Kidney capillary endothelial cell (primary cell): ENCODE measurements at places on chromosomes 12 and 14.

GRCh38 chr12:77133566-77133965 is 68.2 kb upstream of the E2F7 start:
- no peak for DNase-seq

- no peak for DNase-seq
These were observed 4.6 kb upstream of the SELPLG start for GRCh38 chr12:108638141-108638827.

DNA sequence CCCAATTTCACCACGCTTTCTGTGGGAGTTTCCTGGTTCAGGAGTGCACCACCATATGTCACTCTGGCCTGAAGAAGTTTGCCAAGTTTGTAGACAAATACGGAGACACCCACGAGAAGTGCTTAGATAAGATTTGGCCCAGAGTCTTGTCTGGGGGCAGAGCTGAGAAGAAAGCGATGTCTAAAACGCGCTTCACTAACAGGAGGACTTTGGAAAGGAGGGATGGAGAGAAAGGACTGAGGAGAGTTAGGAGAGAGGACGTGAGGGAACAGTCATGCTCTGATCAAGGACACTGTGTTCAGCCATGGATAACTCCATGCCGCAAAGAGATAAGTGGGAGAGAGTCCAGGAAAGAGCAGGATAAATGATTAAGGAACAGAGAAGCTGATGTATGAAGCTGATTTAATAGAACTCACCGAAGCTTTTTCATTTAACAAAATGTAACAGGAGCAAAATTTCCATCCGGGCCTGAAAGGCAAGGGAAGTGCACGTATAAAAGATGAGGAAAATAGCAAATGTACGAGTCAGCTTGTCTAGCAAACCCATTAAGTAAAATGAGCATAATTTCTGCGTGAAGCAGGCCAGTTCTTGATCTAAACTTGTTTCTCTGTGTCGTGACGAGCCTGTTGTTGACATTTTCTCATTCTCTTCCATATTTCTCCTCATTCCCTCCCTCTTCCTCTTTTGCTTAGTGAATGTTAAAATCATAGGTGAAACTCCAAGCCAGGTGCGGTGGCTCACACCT is 23.4 kb upstream of the MAP3K9 start:
- no peak for DNase-seq

DNA sequence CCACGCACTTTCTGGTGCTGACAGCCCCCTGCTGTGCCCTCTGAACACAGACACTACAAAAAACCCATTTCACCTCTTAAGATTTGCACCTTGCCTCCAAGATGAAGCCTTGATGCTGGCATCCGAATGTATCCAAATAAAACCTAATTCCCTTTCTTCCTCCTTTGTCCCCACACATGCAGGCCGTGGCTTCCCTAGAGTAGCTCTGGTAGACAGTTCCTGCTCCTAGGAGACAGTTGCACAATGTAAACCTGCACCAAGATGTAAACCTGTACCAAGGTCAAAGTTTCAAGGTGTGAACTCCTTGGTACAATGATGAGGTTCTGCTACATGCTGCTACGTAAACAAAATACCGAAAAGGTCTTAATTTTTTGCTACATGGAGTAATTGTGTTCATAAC is 625 bp upstream of the ABHD12B start:
- no peak for DNase-seq

DNA sequence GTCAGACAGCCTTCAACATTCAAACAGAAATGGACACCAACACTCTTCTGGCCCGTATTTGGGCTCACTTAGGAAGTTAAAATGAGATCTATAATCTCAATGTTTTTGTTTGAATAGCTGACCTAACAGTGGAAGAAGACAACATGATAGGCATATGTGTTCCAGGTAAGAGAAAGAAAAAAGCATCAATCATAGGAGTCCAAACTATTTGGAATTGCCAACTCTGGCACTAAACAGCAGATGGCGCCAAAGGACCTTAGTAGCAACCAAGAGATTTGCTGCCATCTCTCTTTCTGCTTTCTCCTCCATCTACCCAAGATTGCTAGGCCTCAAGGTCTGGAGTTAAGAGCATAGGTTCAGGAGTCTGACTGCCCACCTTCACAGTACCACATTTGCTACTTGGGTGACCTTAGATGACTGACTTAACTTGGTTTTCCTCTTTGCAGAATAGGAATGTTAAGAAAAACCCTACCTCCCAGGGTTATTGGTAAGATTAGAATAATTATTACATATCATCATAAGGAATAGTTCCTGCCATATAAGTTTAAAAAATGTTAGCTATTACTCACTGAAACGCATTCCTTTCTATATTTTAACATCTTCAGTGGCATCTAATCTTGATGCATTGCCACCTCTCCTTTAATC is 30.2 kb downstream of the PEX5 start:
- peak; percentile 70 for DNase-seq

GRCh38 chr14:59331217-59331616 is 134.0 kb downstream of the GPR135 start:
- DNase-seq = no peak

GRCh38 chr12:7154901-7155470 is 24.8 kb downstream of the CLSTN3 start:
- no peak for DNase-seq

DNA sequence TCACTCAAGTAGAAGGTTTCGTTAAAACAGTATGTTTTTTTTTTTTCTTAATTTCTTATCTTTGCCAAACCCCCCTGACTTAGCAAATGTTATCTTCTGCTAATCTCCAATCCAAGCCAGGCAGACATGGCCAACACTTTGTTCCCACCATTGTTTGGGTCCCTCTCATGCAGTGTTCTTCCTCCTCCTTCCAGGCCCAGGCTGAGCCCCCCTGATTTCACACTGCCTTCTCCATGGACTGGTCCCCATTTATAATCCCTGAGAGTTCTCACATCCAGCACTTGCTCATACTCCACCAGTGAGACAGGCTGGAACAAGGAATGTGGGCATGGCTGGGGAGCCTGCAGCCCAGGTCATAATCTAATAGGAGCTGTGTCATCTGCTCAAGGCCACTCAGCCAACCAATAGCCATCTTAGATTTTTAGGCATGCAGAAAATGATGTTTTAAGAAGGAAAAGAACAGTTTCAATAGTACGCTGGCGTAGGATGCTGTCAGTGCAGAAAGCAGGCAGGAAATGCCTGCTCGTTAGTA is 238.4 kb upstream of the CCDC196 start:
- DNase-seq = no peak

GRCh38 chr12:44848703-44849085 is 27.4 kb downstream of the NELL2 start:
- no peak for DNase-seq

GRCh38 chr12:51887476-51888315 is at the start of gene ANKRD33:
ANKRD33 (plus strand) TSS chr12:51888103; CDS start chr12:51888187, 84 bp downstream.
- DNase-seq = no peak

DNA sequence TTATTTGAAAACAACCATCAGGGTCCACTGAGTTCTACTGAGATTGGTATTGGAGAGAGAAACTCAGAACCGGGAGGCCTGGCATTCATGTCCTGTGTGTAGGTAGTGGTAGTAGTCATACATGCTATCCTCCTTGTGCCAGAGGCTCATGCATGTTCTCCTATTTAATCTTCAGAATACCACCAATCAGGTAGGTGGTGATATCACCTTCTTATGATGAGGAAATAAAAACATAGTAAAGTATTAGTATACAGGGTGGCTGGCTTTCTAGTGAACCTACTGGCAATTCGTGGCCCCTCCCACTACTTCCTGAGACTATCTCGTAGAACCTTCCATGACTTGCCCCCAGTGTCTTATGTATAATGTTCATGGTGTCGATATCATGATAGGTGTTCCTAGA is 40.5 kb upstream of the EID3 start:
- no peak for DNase-seq

DNA sequence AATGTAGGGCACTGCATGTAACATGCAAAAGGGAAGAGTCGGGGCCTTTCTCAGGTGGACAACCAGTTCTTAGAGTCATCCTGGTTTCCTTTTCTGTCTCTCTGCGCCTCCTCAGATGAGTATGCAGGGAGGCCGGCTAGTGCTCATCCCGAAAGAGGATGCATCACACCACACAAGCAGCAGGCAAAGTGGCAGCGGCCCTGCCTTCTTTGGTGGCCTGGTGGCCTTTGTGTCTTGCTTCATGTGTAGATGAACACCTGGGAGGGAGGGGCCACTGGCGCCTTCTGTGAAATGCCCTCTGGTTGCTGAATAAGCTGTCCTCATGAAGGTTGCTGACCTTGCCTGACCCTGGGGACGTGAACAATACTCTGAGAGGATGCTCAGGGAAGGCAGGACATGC is 18.0 kb downstream of the SLC24A4 start:
- no peak for DNase-seq

GRCh38 chr14:54278665-54279295 is 118.0 kb upstream of the CDKN3 start:
- DNase-seq = no peak

GRCh38 chr14:32985866-32986265 is 47.2 kb downstream of the NPAS3 start:
- DNase-seq = no peak

- DNase-seq = no peak
These were observed 357.4 kb downstream of the C12orf50 start for GRCh38 chr12:87671757-87672156.

- no peak for DNase-seq
These were observed 650 bp downstream of the LLPH start for GRCh38 chr12:66129934-66130266.

DNA sequence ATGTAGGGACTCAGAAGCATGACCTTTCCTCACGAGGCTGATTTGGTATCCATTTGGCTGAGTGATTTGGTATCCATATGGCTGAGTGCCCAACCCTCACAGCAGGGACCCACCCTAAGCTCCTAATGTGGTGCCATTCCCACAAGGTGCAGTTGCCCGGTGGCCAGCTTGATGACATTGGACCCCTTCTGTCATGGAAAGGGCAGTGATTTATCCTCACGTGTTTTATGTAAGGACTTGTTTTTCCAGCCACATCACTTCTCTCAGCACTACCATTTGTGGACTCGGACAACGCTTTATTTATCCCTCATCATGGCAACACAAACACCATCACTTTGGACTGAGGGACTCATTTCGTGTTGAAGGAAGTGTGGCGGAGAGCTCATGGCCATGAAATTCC is 8.5 kb upstream of the CDC42BPB start:
- no peak for DNase-seq

DNA sequence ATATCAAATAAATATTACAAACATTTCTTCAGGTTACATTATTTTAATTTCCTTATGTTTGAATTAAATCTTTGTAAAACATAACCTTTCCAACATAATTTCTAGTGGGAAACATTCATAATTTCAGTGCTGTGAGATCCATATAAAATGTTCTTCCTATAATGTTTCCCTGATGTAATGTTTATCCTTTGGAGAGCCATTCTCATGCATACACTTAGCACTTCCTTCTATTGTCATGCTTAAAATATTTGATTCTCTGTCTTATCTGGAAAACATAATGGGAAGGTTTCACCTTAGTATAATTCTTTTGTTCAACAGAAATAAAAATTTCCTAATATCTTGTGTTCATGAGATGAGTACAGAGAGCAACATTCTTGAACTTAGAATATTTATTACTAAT is 472.5 kb downstream of the ADAMTS20 start:
- DNase-seq = peak; percentile 13

DNA sequence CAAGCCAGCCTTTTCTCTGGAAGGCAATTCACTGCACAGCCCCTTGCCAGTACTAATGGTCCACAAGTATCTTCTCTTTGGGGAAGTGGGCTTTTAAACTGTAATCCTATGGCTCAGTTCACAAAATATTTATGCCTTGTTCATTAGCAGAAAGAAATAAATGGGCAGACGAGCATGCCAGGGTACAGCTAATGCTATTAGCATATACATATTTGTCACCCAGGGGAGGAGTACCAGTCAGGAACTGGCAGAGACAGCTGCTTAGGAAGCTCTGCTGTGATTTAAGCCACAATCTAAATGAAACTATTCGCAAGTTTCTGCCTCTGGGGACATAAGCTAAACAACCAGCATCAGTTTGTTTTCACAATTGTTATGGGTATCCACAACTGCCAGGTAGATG is 113.4 kb upstream of the CCDC198 start:
- no peak for DNase-seq
